Aortic smooth muscle cell (primary cell): ENCODE measurements at places on chromosomes 6 and 20. TPM values are rescaled to one million over a fixed set of nuclear protein-coding genes. Genes with fewer than 3 reads are reported as not detected.

C6orf15 gene
- total RNA-seq, result not detected in 2 replicates

HAO1 gene
- not detected in 2 replicates for total RNA-seq

RALGAPA2 gene
- total RNA-seq, result 7.8 and 8.8 TPM in 2 replicates

SCRT2 gene
- total RNA-seq, result not detected in 2 replicates

MAP3K5 gene
- 20.3 and 28.8 TPM in 2 replicates for total RNA-seq

CENPQ gene
- 6.0 and 8.5 TPM in 2 replicates for total RNA-seq

DLL1 gene
- 1.3 and 1.6 TPM in 2 replicates for total RNA-seq

DDR1 gene
- total RNA-seq, result 15.2 and 17.1 TPM in 2 replicates

CALHM4 gene
- total RNA-seq, result not detected in 2 replicates

LAMA4 gene
- 358 and 568 TPM in 2 replicates for total RNA-seq

EEF1A1 gene
- 23,375 and 23,683 TPM in 2 replicates for total RNA-seq

EDN3 gene
- total RNA-seq, result not detected in 2 replicates

ZNF831 gene
- total RNA-seq, result not detected in 2 replicates

PPP1R14C gene
- 11.3 and 22.9 TPM in 2 replicates for total RNA-seq

BPI gene
- 0.50 and 0.79 TPM in 2 replicates for total RNA-seq

GSTA3 gene
- 0.19 TPM in 1 of 2 replicates, not detected in the other for total RNA-seq

KIF25 gene
- total RNA-seq, result not detected in 2 replicates

ZFP57 gene
- 0.13 TPM in 1 of 2 replicates, not detected in the other for total RNA-seq

RIPPLY2 gene
- total RNA-seq, result not detected in 2 replicates

SCGN gene
- total RNA-seq, result not detected in 2 replicates

ANKRD60 gene
- total RNA-seq, result not detected in 2 replicates

C6orf120 gene
- total RNA-seq, result 36.2 and 40.6 TPM in 2 replicates

MOXD1 gene
- total RNA-seq, result 26.0 and 29.5 TPM in 2 replicates

TTBK1 gene
- under 0.01 TPM in 2 replicates for total RNA-seq

ELOVL2 gene
- not detected in 2 replicates for total RNA-seq

CDSN gene
- total RNA-seq, result not detected in 2 replicates

RBPJL gene
- not detected in 2 replicates for total RNA-seq

R3HDML gene
- not detected in 2 replicates for total RNA-seq

APCDD1L gene
- total RNA-seq, result 2.4 and 2.9 TPM in 2 replicates

RNF182 gene
- total RNA-seq, result 0.06 and 0.40 TPM in 2 replicates

CLVS2 gene
- not detected in 2 replicates for total RNA-seq

SPTLC3 gene
- total RNA-seq, result 14.7 and 15.1 TPM in 2 replicates

OPN5 gene
- 0.19 and 1.1 TPM in 2 replicates for total RNA-seq

KCNK5 gene
- total RNA-seq, result under 0.01 and 0.06 TPM in 2 replicates

SPEF1 gene
- total RNA-seq, result 0.12 and 0.13 TPM in 2 replicates

EMILIN3 gene
- not detected in 2 replicates for total RNA-seq

DSP gene
- total RNA-seq, result 0.25 and 0.53 TPM in 2 replicates

PRSS35 gene
- 1.6 and 8.7 TPM in 2 replicates for total RNA-seq

STX16 gene
- 42.3 and 49.6 TPM in 2 replicates for total RNA-seq

RRAGD gene
- total RNA-seq, result 3.2 and 5.9 TPM in 2 replicates

CTSZ gene
- 297 and 334 TPM in 2 replicates for total RNA-seq

RAMACL gene
- total RNA-seq, result 0.66 and 2.1 TPM in 2 replicates

BMP2 gene
- total RNA-seq, result 7.5 and 8.8 TPM in 2 replicates

CASS4 gene
- total RNA-seq, result 0.13 TPM in 1 of 2 replicates, not detected in the other

PRICKLE4 gene
- total RNA-seq, result 0.12 and 0.26 TPM in 2 replicates

AIF1 gene
- total RNA-seq, result not detected in 2 replicates

SLC26A8 gene
- total RNA-seq, result 0.26 and 0.31 TPM in 2 replicates

NELFE gene
- total RNA-seq, result 107 and 119 TPM in 2 replicates

SRSF6 gene
- 47.7 and 51.4 TPM in 2 replicates for total RNA-seq

SLC4A11 gene
- total RNA-seq, result 0.12 and 0.26 TPM in 2 replicates

PHACTR1 gene
- 0.92 and 1.2 TPM in 2 replicates for total RNA-seq
